GM12892 (cell line): ENCODE measurements at places on chromosomes 3 and 15.

GRCh38 chr3:141605883-141606282 is 119.1 kb downstream of the RASA2 start:
- no peak for DNase-seq

GRCh38 chr15:52440946-52441345 is 87.7 kb downstream of the MYO5A start:
- DNase-seq = no peak

- no peak for DNase-seq
Measured at GRCh38 chr3:193330555-193331204, 47.9 kb downstream of the ATP13A5 start.

DNA sequence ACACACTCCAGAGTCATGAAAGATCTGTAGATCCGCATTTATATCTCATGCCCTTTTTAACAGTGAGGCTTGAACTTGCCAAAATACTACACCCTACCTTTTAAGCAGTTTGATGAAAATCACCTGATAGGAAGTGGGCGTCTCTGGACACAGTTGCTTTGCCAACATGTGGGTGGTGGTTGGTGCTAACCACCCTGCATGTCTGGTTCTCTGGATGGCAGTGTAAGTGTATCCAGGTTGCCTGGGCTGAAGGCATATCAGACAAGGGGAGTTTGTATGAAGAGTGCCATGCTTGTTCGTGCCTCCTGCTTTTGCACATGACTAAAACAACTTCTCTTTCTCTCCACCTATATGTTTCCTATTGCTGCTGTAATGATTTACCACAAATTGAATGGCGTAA is 159.6 kb downstream of the GHSR start:
- no peak for DNase-seq

- no peak for DNase-seq
Measured at GRCh38 chr15:60479361-60480110, 594 bp upstream of the ICE2 start.

- DNase-seq = no peak
Measured at GRCh38 chr3:47108546-47108945, 55.4 kb downstream of the SETD2 start.

DNA sequence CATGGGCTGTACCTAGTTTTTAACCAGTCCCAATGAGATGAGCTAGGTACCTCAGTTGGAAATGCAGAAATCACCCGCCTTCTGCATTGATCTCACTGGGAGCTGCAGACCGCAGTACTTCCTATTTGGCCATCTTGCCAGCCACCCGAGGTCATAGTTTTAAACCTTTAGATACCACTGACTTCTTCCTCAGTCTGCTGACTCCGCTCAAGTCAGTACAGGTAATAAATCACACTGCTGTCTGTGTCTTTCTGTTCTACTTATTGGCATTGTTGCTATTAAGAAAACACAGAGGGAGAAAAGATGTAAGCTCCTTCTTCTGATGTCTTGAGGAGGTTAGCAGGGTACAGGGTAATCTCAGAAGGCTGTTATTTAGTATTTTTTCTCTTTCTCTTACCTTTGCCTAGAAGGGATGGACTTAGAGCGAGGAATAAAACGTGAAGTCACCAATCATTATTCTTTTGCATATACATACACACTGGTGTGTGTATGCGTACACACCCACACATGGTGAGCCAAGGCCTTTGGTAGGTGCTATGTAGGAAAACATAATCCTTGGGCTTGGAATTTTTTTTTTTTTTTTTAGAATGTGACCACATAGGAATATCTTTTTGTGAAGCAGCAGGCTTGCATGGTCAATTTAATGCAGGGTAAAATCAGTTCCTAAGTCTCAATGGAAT is 197.2 kb downstream of the EDEM1 start:
- DNase-seq = no peak

DNA sequence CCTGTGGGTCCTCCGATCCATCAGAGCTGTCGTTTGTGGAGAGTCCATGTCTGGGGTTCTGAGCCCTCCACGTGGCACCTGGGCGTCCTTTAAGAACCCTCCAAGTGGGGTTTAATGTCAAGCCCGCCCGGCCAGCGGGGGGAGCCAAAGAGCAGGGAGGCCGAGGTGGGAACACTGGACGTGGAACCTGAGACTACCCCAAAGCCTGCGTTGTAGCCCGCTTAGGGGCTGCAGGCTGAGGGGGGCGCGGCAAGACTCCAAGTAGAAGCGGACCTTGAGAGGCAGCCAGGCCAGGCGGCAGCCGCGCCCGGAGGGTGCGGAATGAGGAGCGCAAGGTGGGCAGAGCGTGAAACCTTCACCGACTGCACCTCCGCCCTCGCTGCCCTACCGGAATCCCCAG is 126.2 kb upstream of the ATP10A start:
- no peak for DNase-seq

- no peak for DNase-seq
Measured at GRCh38 chr15:57440799-57441198, 64.5 kb downstream of the CGNL1 start.

DNA sequence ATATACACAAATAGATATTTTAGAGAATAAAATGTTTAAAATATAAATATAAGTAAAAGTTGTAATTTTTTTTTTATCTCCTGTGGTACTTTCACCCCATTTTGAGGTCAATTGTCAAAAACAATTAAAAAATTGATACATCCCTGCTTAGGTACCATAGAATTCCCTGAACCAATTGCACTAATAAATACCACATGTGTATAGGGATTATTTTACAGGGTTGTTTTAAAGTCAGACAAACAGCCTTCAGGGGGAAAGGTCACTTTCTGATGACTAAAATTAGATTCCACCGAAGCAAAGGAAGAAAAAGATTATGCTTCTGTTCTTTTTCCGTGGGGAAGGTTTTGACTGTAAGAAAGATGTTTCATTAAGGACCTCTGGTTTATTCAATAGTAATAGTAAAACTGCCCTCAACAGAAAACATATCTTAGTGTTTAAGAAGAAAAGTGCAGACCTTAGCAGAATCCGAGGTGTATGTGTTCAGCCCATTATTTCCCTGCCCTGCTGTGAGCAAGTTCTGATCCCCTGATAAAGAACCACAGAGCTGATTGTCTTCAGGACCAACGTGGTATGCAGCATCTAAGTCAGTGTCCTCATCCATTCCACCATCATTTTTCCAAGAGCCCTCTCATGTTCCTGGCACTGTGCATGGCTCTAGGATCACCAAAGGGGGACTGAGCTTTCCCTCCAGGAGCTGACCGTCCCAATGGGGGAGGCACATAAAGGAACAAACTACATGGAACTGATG is 132.9 kb upstream of the IL12A start:
- DNase-seq = no peak

- DNase-seq = no peak
Measured at GRCh38 chr3:11553436-11554235, 90.1 kb downstream of the VGLL4 start.
